NCI-H146 (cell line): ENCODE measurements at places on chromosomes 11 and 22.

GRCh38 chr22:46067159-46068111, 82.9 kb upstream of the PPARA start:
- no peak for DNase-seq

DNA sequence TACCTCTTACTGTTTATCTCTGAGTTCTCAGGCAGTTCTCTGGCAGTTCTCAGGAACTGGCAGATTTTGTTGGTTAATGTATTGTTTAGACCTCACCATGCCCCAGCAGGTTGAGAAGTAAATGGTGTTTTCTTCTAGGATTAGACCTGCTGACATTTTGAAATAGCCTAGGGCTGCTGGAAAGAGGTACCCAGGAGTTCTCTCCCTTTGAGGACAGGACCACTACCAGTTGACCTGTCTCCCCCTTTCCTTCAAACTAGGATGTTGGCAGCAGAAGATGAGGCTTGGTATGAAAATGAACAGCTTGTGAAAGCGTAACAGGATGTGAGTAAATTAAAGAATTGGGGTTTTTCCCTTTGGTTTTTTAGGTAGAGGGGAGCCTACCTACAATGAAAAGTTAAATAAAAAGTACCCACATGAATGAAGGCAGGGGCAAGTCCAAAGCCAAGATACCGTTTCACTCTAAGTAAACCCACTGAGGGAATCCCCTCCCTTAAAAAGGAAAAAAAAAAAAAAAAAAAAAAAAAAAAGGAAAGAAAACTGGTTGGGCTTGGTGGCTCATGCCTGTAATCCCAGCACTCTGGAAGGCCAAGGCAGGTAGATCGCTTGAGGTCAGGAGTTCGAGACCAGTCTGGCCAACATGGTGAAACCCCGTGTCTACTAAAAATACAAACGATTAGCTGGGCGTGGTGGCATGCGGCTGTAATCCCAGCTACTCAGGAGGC, 96.2 kb downstream of the PDHX start:
- no peak for DNase-seq

DNA sequence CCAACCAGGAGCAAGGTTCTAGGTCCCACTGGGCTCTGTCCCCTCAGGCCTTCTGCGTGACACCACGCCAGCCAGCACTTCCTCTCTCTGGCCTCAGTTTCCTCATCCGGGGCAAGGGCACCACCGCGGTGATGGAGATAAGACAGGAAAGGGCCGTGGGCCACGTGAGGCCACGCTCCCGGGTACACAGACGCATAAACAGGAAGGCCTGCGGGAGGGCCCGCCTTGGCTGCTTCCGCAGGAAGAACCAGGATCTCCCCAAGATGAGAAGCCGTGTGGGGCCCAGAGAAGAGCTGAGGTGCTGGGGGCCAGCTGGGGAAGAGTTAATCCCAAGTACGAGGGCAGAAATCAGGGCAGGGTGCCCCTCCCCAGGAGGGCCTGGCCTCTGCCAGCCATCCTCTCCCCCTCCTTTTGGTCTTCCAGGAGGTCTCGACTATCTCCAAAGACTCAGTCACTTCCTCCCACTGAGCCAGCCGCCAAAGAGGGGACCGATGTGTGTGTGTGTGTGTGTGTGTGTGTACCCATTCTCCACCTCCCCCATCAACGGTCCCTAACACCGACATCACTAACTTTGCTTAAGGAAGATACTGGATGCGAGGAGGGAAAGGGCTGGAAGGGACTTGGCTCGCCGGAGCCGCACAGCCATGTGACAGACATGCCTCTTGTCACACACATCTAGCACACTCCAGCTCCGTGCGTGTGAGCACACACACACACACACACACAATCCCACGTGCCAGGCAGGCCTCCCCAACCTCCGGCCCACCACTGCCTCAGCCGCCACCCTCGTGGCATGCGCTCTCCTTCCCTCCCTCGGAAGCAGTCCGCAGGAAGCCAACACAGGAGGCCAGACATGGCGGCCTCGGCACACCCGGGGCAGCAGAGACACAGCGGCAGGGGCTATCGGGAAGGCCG, 1.4 kb downstream of the MFNG start:
- DNase-seq = no peak

- DNase-seq = no peak
Measured at GRCh38 chr22:45421349-45422055, 8.0 kb downstream of the RIBC2 start.

DNA sequence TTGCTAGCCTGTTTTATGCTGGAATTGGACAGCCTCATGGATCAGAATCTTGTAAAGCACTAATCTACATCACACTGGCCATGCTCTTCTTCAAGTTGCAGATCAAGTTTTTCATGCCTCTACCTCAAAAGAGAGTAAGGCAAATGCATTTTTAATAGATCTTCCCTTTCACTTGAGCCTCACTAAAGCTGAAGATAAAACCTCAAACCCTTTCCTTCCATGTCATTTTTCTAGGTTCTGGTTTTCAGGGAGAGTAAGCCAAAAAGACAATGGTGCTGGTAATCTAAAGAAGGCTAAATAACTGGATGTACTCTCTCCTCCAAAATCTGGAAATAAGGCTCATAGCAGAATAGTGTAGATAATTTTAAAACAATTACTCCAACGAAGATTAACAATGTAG, 28.3 kb downstream of the POU2AF1 start:
- DNase-seq = no peak

DNA sequence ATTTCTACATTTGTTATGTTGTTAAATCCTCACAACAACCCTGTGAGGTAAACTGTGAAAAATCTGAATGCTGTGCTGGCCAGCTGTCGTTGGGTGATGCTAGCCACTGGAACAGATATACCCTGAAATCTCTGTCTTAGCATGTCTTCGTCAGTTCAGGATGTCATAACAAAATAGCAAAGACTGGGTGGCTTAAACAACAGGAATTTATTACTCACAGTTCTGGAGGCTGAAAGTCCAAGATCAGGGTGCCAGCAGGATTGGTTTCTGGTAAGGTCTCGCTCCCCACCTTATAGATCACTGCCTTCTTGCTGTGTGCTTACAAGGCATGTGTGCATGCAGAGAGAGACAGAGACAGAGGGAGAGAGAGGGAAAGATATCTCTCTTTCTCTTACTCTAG, 211.7 kb downstream of the C11orf91 start:
- DNase-seq = no peak

- DNase-seq = no peak
Measured at GRCh38 chr11:93482556-93482955, 60.6 kb downstream of the SMCO4 start.

- peak; percentile 2 for DNase-seq
Measured at GRCh38 chr11:14969901-14970323, 2.2 kb downstream of the CALCA start.

DNA sequence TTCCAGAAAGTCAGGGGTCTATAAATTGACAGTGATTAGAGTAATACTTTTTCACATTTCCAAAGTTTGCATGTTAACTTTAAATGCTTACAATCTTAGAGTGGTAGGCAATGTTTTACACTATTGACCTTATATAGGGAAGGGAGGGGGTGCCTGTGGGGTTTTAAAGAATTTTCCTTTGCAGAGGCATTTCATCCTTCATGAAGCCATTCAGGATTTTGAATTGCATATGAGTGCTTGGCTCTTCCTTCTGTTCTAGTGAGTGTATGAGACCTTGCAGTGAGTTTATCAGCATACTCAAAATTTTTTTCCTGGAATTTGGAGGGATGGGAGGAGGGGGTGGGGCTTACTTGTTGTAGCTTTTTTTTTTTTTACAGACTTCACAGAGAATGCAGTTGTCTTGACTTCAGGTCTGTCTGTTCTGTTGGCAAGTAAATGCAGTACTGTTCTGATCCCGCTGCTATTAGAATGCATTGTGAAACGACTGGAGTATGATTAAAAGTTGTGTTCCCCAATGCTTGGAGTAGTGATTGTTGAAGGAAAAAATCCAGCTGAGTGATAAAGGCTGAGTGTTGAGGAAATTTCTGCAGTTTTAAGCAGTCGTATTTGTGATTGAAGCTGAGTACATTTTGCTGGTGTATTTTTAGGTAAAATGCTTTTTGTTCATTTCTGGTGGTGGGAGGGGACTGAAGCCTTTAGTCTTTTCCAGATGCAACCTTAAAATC, 5.3 kb downstream of the MALAT1 start:
- DNase-seq = peak; percentile 41

- DNase-seq = no peak
Measured at GRCh38 chr11:76559346-76559745, 111.2 kb downstream of the LRRC32 start.

DNA sequence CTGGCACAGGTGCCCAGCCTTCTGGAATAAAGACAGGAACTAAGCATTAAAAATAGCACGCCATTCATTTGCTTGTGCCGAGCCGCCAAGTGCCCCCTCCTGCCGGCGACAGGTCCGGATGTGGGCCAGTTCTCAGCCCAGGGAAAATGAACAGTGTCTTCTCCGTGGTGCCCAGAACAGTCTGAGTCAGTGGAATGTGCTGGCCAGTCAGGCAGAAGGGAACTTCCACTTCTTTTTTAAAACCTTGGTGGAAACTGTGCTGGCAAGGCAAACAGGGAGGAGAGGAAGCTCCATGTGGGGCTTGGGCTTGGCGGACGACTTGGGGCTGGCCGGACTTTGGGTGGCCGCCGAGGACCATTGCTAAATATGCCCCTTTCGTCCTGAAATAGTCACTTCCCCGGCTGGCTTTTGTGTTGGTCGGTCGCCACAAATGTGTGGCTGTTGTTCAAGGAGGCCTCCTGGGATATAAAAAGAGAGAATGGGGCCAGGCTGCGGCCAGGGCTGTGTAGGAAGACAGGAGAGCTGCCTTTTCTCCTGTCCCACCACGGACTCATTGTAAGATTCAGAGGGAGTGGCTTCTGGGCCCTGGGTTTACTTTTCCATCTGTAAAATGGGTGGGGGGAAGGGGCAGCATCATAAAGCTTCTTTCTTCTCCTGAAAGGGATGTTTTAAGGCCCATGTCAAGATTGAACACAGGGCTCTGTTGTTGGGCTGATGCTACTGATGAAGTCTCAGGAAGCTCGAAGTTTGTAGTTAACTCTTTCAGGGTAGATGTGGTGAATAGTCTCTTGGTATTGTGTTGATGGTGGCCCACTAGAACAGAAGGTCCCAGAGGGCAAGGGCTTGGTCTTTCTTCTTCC, 101.0 kb downstream of the PTPRJ start:
- DNase-seq = no peak

- DNase-seq = no peak
Measured at GRCh38 chr11:103683576-103683975, 352.9 kb upstream of the DDI1 start.

GRCh38 chr11:15370495-15371147, 255.9 kb downstream of the INSC start:
- DNase-seq = no peak

- no peak for DNase-seq
Measured at GRCh38 chr11:86156397-86156955, 87.6 kb upstream of the PICALM start.

- no peak for DNase-seq
Measured at GRCh38 chr11:9747828-9748227, 84.0 kb downstream of the SWAP70 start.

DNA sequence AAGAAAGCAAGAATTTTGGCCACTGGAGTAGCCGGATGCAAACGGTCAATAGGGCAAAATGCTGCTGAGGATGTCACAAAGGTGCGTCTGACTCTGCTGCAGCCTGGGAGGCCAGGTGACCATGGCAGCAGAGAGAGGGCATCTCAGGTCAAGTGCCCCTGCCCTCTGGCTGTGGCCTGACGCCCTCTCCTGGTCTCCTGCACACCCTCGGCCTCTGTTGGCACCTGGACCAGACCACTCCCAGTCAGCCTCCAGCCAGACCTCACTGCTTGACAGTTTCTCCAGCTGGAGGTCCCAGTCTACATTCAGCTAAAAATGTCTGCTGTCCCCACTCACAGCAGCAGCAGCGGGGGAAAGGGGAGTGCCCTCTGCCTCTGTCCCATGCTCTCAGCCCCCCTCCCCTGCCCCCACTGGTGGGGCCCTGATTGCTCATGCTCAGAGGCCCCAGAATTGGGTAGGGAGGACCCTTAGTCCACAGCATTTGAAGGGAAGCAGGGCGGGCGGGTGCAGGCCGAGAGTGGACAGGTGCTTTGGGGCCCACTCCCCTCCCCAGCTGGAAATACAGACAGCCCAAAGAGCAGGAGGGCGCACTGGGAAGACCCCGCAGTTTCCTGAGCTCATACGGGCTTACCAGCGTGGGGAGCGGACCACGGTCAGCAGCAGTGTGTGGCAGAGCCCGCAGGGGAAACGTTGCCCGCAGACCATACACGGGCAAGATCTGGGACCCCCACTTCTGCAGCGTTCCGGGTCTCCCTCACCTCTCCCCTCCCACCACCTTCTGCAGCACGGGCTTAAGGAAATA, 1.6 kb upstream of the BRSK2 start:
- peak; percentile 63 for DNase-seq

GRCh38 chr11:12157241-12157661, 46.9 kb downstream of the MICAL2 start:
- no peak for DNase-seq

DNA sequence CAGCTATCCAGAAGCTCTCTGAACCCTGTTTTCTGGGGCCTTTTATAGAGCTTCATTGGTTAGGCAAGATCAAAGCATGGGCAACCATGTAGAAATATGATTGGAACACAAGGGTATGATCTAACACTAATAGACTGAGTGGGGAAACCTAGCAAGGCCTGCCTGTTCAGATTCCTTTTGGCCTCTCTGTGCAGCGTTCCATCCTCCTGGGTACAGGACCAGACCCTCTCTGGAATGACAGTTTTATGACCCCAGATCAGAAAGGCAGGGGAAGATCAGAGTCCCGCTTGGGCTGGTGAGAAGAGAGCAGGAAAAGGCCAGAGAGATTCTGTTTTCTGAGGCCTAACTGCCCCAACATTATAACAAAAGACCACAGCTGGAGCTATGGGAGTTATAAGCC, 36.7 kb upstream of the VWA5A start:
- no peak for DNase-seq

GRCh38 chr11:58740447-58740846, 8.7 kb upstream of the GLYAT start:
- DNase-seq = no peak

DNA sequence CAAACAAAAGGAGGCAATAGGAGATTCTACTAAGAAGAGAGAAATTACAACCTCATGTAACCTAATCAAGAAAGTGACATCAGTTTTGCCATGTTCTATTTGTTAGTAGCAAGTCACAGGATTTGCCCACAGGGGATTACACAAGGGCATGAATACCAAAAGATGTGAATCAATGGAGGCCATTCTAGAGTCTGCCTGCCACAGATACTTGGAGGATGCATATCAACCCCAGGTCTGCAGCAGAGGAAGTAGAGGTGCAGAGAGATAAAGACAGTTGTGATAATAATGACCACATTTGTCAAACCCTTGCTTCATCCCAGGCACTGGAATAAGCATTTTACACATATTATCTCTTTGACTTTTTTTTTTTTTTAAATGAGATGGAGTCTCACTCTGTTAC, 2.4 kb upstream of the ASCC2 start:
- DNase-seq = no peak

GRCh38 chr11:128714123-128714522, 20.3 kb downstream of the FLI1 start:
- no peak for DNase-seq

DNA sequence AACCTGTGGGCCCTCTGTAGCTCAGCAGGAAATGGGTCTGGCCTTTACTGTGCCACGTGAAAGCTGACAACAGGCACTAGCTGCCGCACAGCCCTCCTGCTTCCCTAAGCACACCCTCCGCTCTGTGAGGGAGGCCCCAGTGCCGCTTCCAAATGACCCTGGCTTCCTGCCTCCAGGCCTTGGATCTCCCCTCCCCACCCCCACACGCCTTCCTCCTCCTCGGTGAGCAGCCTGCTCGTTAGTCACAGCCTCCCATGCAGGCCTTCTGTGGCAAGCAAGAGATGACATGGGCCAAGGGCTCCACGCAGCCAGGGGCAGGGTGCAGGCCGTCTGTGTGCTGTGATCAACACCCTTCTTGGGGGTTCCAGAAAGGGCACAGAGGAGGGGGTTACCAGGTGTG, 15.3 kb upstream of the RASL10A start:
- no peak for DNase-seq
